ENCODE measurements at places on chromosomes 3 and 15.
A peak's percentile ranks its signal among the peaks of the same experiment; 100 is the strongest.

DNA sequence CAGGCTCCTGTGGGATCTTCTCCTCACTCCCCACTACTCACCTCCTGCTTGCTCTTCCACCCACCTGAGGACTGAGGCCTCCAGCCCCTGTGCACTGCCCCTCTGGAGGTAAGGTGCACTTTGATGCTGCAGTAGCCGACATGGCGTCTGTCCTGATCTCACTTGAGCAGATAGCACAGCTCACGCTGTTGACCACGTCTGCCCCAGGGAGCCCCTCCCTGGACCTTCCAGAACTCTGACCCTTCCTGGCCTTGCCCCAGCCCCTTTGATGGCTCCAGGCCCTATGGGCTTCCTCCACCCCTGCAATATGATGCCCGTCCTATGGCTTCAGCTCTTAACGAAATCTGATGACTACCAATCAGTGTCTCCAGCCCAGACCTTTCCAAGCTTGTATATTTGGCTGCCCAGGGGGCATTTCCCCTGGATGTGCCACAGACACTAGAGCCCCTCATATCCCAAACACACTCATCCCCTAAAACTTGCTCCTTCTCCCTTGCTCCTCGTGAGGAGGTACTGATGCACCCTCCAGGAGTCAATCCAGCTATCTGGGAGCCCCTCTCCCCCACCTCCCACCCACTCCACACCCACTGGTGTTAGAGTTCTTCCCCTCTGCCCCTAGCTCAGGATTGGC, 27.1 kb downstream of the KY start:
- no peak for DNase-seq

- no peak for DNase-seq
Measured at GRCh38 chr15:69328739-69329138, 30.0 kb downstream of the PAQR5 start.

DNA sequence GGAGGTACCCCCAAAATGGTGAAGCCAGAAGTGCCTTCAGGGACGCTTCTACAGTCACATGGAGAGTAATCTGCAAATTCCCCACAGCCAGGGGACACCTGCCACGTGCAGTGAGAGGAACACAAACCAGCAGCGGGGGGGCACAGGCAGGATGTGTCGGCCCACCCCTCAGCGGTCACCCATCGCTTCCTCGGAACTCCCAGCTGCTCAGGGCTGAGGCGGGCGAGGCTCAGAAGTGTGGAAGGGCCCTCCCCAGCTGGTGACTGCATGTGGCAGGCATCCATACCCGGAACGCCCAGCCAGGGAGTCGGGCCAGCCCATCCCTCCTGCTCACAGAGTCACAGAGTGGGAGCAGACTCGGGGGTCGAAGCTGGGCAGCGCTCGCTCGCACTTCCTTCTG, 63.7 kb downstream of the SLC12A8 start:
- DNase-seq, result no peak

- DNase-seq, result peak; percentile 39
Measured at GRCh38 chr15:65762914-65763787, 28.9 kb downstream of the DENND4A start.

DNA sequence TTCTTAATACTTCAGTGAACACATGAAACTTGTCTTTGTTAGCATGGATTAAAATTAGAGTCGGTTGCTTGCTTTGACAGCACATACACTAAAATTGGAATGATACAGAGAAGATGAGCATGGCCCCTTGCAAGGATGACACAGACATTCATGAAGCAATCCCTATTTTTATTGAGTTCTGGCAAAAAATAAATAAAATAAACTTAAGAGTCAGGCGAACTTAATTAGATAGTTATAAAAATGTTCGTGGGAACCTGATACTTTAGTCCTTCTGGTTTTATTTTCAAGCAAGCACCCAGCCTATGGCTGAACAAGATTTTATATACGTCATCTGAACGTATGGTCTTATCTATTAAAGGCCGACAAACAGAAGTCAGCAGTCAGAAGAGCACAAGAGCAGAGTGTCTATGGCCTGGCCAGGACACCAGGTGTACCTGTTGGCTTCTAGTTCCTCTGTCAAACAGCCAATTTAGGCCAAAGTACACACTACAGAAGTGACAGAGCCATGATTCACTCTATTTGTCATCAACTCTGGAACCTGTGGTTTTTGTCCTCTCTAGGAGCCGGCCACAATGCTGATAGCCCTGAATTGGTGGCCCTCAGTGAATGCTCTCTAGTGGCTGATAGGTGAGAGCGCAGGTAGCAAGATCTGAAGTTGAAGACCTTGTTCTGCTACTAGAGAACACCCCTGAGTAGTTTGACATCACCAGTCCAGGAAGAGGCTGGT, 64.3 kb downstream of the LEO1 start:
- DNase-seq, result peak; percentile 12

GRCh38 chr3:178001670-178002101, 534.5 kb upstream of the KCNMB2 start:
- DNase-seq, result peak; percentile 82

DNA sequence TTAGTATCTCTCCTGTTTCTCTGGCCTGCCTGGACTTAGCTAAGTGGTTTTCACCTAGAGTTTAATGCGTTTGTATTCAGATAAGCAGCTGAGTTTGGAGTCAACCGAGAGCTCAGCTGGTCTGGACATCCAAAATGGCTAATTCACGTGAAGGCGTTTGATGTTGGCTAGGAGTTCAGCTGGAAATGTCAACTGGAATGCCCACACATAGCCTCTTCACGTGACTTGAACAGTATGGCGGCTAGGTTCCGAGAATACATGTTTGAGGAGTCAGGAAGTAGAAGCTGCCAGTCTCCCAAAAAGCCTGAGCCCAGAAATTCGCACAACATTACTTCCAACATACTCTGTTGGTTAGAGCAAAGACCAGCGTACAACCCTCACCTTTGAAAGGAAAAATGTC, 2.2 kb downstream of the USP8 start:
- DNase-seq, result no peak

GRCh38 chr3:98806521-98806920, 43.4 kb downstream of the ST3GAL6 start:
- no peak for DNase-seq

DNA sequence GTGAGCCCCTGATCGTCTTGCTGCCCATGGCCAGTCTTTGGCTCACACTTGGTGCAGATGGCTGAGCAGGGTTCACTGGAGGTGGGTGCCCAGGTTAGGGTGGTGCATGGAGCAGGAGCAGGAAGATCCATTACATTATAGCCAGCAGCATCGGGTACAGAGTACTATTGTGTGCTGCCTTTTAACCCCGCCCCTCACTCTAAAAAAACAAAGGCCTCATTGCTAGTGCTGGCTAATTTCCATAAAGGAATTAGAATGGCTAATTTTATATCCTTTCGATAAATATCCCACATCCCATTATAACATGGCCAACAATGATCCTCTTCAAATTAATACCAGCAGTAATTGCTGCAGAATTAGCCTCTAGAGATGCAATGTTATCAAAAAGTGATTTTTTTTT, 45.8 kb upstream of the PPP4R2 start:
- DNase-seq, result no peak

GRCh38 chr15:90557186-90558084, 27.7 kb downstream of the CRTC3 start:
- DNase-seq, result no peak

- DNase-seq, result no peak
Measured at GRCh38 chr15:29467091-29467490, 197.5 kb upstream of the NSMCE3 start.

GRCh38 chr15:38781196-38781595, 216.6 kb upstream of the RASGRP1 start:
- DNase-seq, result no peak

- no peak for DNase-seq
Measured at GRCh38 chr3:106251160-106251892, 382.5 kb upstream of the CBLB start.

- no peak for DNase-seq
Measured at GRCh38 chr3:40009991-40010390, 200.6 kb downstream of the MYRIP start.

DNA sequence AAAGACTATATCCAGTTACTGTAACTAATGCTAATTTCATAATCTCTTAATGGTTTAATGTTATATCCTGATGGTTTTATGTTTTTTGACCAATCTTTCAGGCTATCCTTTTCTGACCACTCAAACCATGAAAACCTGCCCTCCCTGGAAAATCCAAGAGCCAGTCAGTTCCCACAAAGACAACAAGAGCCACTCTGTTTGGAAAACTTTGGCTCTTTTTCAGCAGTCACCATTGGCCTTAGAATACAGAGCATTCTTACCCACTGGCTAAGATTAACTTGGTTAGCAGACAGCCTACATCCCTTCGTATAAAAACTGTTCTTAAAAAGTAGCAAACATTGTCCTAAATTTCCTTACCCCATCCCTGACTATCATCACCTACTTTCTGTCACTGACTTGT, 32.9 kb downstream of the ALCAM start:
- no peak for DNase-seq

GRCh38 chr3:194105292-194105691, 30.7 kb upstream of the HES1 start:
- no peak for DNase-seq

- no peak for DNase-seq
Measured at GRCh38 chr3:39474126-39474515, 6.6 kb downstream of the MOBP start.

- no peak for DNase-seq
Measured at GRCh38 chr3:81554801-81555200, 206.6 kb downstream of the GBE1 start.

DNA sequence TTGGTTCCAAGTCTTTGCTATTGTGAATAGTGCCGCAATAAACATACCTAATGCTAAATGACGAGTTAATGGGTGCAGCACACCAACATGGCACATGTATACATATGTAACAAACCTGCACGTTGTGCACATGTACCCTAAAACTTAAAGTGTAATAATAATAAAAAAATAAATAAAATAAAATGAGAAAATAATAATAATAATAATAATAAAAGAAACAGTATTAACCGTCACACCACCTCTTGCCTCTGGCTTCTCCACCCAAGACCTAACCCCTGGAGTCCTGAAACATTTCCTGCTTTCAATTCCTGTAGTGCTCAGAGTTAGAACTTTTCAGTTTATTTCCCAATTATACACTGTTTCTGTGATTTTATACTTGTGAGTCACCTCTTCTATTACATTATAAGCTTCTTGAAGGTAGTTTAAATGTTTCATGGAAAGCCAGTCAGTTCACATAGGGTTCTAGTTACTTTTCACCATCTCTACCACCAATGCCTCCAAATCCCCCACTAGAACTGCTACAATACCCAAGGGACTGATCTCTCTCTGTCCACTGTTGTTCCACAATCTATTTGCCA, 18.4 kb upstream of the GHSR start:
- DNase-seq, result no peak

GRCh38 chr3:41574900-41575299, 375.6 kb downstream of the CTNNB1 start:
- DNase-seq, result no peak

DNA sequence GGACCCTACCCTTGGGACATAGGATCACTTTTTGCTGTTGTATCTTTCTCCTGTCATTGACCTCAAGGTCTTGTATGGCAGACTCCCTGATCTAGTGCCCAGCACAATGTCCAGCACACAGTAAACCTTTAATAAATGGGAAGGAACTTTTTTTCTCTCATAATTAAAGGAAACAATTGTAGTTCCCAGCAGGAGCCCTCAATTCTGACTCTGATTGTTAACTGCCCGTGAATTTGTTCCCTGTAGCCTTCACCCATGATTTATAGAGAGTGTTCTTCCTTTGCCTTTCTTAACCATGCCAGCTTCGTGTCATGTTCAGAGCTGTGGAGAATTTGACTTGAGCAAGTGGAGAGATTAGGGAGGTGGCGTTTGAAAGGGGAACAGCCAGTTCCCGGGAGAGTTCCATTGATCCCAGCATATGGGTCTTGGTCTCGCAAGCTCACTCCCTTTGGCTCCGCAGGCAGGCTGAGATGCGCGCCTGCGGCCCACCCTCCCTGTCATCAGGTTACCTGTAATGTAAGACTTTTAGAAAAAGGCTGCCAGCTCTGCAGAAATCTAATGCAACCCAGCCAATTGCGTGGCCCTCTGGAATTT, 182.6 kb downstream of the TP63 start:
- no peak for DNase-seq
